ENCODE measurements at places on chromosomes 2 and 18.

GRCh38 chr2:38465789-38466127, 88.7 kb upstream of the ATL2 start:
- DNase-seq, result peak; percentile 66

DNA sequence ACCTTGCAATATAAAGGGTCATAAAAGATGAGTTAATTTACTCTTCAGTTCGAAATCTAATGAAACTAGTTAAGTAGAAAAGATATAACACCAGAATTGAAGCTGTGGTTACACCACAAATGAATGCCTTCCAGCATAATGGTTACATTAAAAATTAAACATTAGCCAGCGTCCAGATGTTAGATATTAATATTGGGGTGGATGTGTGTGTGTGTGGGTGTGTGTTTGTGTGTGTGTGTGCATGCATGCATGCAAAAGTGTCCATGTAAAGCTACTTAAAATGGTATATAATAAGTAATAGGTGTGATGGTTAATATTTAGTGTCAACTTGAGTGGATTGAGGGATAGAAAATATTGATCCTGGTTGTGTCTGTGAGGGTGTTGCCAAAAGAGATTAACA, 170.4 kb upstream of the FN1 start:
- no peak for DNase-seq

- DNase-seq, result no peak
Observed at GRCh38 chr2:216885117-216885553, 25.3 kb upstream of the TNP1 start.

DNA sequence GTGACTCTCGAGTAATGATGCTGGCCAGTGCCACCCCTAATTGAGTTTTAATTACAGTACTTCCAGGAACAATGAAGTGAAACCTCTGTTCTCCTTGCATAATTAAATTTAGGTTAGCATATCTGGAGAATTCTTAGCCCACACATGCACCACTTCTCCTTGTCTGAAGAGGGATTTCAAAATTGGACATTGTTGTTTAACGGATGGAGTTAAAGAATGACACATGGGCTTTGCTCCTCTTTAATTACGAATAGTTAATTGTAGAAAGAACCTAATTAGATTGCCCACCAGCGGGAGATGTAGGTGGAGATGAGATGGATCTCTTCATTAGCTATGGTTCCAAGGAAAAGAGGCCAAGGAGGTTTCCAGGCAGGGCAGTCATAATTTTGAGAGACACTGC, 33.1 kb upstream of the EN1 start:
- no peak for DNase-seq

DNA sequence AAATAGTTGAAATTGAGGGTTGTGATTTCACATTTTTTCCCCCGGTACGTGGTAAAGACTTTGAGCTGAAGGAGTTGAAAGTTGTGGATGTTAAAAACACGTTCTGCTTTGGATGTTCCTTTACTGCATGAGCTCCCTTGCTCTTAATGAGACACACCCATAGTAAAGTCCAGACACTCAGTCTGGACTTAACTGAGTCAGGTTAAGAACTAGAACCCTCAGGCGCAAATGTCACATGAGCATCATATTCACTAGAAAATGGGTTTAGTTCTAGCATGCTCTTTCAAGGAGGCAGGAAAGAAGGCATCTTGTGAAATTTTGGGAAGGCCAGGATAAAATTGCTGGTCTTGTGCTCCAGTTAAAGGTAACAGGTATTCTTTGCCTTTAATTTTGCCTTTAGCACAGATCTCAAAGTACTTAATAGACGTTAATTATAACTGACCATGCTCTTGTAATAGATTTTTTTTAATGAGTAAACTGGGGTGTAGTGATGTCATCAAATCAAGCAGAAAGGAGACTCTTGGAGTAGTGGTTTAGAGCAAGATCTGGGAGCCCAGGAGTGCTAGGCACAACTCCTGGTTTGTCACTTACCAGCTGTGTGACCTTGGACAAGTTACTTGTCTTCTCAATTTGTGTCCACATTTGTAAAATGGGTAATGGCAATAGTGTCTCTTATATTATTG, 20.6 kb downstream of the ITGA6 start:
- DNase-seq, result no peak

GRCh38 chr2:215435280-215435869, 493 bp downstream of the FN1 start:
- DNase-seq, result peak; percentile 24

- DNase-seq, result no peak
Observed at GRCh38 chr2:32750880-32751279, 123.0 kb downstream of the TTC27 start.

- DNase-seq, result peak; percentile 11
Observed at GRCh38 chr2:217387776-217388387, 528.0 kb upstream of the TNP1 start.

DNA sequence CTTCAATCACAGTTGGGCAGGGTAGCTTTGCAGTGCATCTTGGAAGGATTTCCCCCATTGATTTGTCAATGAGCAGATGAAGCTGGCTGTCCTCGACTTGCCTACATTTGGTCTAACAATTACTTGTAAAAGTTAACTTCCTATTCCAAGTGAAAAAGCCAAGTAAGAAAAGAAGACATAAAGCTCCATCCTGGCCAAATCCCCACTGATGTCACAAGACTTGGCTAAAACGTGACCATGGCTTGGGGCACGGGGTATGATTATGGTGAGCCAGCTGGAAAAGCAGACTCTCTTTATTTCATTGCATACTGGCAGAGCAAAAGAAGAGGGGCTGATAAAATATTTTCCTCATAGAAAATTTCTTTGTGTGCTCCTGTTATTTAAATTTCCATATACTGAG, 25.4 kb upstream of the PID1 start:
- no peak for DNase-seq

GRCh38 chr18:56062931-56063330, 474.9 kb upstream of the TCF4 start:
- DNase-seq, result no peak

DNA sequence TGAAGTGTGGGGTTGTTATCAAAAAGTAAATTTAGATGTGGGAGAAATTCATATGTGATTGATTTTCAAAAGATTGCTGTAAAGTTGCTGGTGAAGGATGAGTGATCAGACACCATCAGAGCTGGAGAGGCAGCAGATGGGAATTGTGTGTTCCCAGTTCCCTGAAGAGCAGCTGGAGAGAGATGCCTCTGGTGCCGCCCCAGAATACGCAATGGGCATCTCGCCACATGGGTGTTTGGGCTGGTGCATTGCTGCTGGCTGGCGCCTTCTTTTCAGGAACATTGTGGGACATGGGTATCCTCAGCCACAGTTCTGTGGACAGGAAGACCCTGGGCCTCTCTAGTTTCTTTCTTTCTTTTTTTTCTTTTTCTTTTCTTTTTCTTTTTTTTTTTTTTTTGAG, 11.9 kb downstream of the ATG4B start:
- DNase-seq, result no peak

DNA sequence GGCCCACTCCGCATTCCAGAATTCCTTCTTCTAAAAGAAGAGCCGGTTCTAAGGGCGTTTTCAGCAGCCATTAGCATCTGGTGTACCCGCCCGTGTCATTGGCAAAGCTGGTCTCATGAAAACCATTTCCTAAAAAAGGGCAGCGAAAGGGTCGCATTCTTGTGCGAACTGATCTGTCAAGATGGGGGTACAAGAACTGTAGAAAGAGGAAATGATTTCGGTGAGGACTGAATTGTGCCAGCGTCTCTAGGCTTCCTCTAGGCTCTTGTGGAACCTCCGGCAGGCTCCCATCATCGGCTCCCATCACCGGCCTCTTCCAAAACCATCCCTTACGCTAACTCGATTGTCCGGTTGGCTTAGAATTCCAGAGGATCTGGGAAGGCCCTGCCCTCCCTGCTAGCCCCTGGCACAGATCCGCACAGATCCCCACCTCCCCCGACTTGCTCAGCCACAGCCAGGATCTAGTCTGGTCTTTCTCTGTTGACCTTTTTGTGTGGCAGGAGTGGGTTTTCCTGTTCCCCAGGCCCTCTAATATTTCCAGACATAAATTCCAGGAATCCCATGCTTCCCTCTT, 1.3 kb downstream of the RAB31 start:
- DNase-seq, result no peak

- DNase-seq, result no peak
Observed at GRCh38 chr2:21696900-21697299, 573.1 kb downstream of the TDRD15 start.

Data from A549 (cell line).